Osteoblast (primary cell): ENCODE measurements at places on chromosomes 3 and 15. TPM values are rescaled to one million over a fixed set of nuclear protein-coding genes. Genes with fewer than 3 reads are reported as not detected.

DNA sequence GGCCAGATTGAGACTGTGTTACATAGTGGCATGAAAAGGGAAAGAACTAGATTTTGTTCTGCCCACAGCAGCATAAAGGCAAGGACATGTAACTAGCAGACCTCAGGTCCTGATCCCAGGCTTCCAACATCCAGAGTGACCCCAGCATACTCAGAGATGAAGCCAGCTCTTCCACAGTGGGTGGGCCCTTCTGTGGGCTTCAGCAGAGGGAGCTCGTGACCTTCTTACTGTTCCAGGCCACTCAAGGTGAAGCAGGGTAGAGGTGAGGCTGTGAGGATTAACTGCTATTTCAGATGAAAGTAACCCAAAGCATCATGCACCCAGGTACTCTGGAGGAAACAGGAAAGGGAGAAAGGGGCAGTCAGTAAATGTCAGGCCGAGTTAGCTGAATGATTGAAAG is 905 bp upstream of the SLC24A1 start:
- peaks cover 8% of the 10 kb centered on the region for H3K36me3 ChIP-seq
- no peaks in the 10 kb centered on the region for H3K4me1 ChIP-seq
- no peak overlapping the region for H3K27ac ChIP-seq
- H3K4me3 ChIP-seq: no peak overlapping the region
- H3K27me3 ChIP-seq: no peaks in the 10 kb centered on the region
- DNase-seq: no peak

- H3K27me3 ChIP-seq: no peaks in the 10 kb centered on the region
- no peak for DNase-seq
- H3K27ac ChIP-seq: no peak overlapping the region
- H3K36me3 ChIP-seq: no peaks in the 10 kb centered on the region
- no peaks in the 10 kb centered on the region for H3K4me1 ChIP-seq
Measured at GRCh38 chr3:525415-525814, 328.9 kb downstream of the CHL1 start.

The ATP6V1A gene
- 140 and 166 TPM in 2 replicates for total RNA-seq

GRCh38 chr15:40335938-40336743 is 4.6 kb downstream of the CCDC9B start:
- peaks cover 60% of the 10 kb centered on the region for H3K4me1 ChIP-seq
- H3K4me3 ChIP-seq: no peak overlapping the region
- peaks cover 14% of the 10 kb centered on the region for H3K36me3 ChIP-seq

The MUSTN1 gene
- total RNA-seq: 1.4 TPM in 1 of 2 replicates, not detected in the other

DNA sequence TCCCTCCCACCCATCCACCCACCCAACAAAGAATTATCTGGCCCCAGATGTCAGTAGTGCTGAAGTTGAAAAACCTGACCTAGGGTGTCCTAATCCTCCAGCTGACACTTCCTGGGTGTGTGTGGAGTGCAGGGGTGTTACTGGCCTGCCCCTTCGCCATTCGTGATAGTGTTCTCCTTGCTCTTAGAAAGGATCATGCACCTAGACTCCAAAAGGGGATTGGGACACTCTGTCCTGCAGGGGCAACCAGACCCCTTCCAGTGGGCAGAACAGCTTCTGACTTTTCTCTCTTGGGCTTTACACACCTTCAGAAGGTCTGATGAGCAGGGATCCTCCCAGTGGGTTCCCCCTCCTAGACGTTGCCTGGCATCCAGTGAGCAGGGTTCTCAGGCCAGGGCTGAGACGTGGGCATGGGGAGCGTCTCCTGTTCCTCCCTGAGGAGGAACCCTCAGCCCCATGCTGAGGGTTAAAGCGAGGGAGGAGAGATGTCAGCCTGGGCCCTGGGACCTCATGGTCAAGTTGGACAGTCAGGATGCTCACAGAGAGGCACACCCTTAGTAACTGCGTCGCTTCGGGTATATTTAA is 75.0 kb downstream of the AAGAB start:
- H3K36me3 ChIP-seq: peaks cover 85% of the 10 kb centered on the region
- peaks cover 66% of the 10 kb centered on the region for H3K4me1 ChIP-seq
- no peak for DNase-seq
- H3K4me3 ChIP-seq: no peak overlapping the region
- H3K27ac ChIP-seq: peak overlapping the region; percentile 99
